ENCODE measurements at places on chromosomes 3 and 15. TPM values are rescaled to one million over a fixed set of nuclear protein-coding genes. Genes with fewer than 3 reads are reported as not detected.

- no peak overlapping the region for H3K27ac ChIP-seq
- H3K4me3 ChIP-seq = no peak overlapping the region
- no peak for DNase-seq
- H3K27me3 ChIP-seq = peaks cover 13% of the 10 kb centered on the region
Measured at GRCh38 chr3:50873376-50874157, 198.8 kb downstream of the DOCK3 start.

The PRKCD gene
- 23.5 TPM for total RNA-seq

The LDHAL6B gene
- total RNA-seq = not detected

GRCh38 chr3:108036984-108037741 lies 53.7 kb downstream of the CD47 start:
- H3K27ac ChIP-seq = no peak overlapping the region
- no peak for DNase-seq
- peaks cover 38% of the 10 kb centered on the region for H3K36me3 ChIP-seq

The MCF2L2 gene
- total RNA-seq = 5.4 TPM

DNA sequence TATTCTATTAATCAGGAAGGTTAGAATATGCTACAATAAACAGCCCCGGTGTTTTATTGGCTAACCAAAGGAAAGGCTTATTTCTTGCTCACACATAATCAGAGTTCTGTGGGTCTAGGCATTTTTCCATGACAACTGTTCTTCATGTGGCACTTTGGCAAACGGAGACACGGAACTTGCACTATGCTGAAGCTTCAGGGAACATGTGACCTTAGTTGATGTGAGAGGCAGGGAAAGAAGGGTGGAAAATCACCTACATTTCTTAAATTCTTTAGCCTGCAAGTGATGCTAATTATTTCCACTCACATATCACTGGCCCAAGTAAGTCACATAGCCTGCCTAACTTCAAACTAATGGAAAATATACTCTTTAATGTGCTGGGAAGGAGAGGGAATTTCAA lies 344.6 kb downstream of the SV2B start:
- no peak overlapping the region for H3K4me3 ChIP-seq
- H3K4me1 ChIP-seq = peaks cover 8% of the 10 kb centered on the region
- H3K36me3 ChIP-seq = peaks cover 15% of the 10 kb centered on the region
- H3K27me3 ChIP-seq = peaks cover 38% of the 10 kb centered on the region
- H3K27ac ChIP-seq = no peak overlapping the region

DNA sequence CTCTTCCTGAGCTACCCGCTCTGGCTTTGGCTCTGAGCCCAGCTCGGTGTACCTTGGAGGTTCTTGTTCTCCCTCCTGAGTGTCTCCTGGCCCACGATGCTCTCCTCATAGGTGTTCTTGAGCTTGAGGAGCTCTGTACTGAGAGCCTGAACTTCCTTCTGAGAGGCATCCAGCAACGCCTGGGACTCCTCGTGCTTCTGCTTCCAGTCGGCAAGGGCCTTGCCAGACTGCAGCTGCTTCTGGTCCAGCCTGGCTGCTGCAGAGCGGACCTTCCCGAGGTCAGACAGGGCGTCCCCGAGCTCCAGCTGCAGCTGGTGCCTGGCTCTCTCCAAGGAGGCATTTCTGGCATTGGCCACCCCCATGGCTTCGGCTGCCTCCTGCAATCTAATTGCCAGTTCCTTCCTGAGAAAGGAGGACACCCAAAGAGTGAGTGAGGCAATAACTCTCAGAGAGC lies 99.8 kb downstream of the MYH15 start:
- no peak for DNase-seq
- no peak overlapping the region for H3K4me3 ChIP-seq
- peaks cover 14% of the 10 kb centered on the region for H3K4me1 ChIP-seq
- H3K36me3 ChIP-seq = no peaks in the 10 kb centered on the region
- peaks cover 7% of the 10 kb centered on the region for H3K27me3 ChIP-seq
- H3K27ac ChIP-seq = no peak overlapping the region

DNA sequence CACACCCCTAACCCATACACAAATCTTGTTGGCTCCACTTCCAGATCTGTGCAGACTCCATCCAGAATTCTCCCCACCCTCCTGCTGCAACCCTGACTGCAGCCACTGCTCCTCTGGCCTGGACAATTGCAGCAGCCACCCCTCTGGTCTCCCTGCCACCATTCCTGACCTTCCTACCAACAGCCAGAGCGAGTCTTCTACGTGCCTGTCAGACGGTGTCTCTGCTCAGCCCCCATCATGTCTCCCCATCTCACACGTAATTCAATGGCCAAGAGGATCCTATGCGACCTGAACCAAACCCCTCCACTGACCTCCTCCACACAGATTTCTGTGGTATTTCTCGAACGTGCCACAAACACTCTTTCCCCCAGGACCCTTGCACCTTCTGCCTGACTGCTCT lies 103.3 kb downstream of the TPRA1 start:
- H3K27ac ChIP-seq = no peak overlapping the region
- H3K4me3 ChIP-seq = no peak overlapping the region
- DNase-seq = no peak
